Activated naive CD4-positive, alpha-beta T cell treated with Interleukin-2 at 50 U/mL for 16 hours (primary cell): ENCODE measurements at places on chromosomes 12 and 14.
A peak's percentile ranks its signal among the peaks of the same experiment; 100 is the strongest.

DNA sequence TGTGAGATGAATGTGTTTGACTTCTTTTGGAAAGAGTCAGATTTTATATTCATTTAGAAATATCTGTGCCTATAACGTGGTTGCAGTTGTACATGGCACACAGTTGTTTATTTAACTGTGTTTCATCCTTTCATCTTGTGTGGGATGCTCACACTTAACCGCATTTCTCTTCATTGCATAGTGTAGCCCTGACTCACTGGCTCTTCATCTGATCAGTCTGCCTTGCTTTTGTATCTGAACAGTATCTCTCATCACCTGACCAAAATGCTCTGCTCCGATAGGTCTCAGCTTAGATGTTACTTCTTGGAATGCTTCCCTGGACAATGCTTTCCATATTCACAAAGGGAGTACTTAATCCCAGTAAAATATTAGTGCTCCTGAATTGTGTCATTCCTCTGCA lies 83.4 kb downstream of the PDE3A start:
- DNase-seq, result no peak

DNA sequence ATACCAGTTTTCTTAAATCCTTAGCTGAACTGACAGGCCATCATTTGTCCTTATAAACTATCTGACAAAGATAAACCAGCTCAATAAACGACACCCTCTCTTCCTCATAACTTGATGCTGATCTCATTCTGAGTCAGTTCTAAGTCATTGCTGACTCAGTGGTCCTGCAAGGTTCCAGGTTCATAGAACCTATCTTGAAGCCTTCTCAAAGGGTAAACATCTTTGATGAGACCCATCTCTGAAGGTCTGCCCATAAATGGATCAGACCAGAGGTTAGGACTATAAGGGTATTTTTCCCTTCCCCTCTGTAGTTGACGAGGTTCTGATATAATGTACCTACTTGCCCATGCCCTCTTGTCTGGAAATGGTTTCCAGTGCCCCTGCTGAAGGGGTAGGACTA lies 11.9 kb downstream of the NAA25 start:
- no peak for DNase-seq

DNA sequence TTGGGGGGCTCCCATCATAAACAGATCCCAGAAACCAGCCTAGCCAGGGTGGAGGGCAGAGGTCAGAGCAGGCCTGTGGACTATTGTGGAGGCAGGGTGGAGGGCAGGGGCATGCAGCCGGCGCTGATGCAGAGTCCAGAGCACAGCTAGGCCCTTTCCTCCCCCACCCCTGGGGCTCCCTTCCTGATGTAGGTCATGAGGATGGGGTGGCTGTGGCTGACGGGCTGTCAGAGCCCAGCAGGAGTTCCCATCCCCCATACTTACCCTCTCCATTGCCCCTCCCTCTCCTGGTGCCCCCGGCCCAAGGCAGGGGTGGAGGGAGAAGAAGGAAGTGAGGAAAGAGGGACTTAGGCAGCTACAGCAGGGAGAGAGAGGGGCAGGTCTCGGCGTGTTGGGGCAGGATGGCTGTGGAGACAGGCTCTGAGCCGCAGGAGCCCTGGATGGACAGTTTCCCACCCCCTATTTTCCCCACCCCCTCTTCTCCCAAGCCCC lies 5.7 kb upstream of the ZNF385A start:
- no peak for DNase-seq

- no peak for DNase-seq
These were observed 48.4 kb downstream of the RIN3 start for GRCh38 chr14:92561906-92562479.

- DNase-seq, result peak; percentile 13
These were observed 91.9 kb downstream of the TMEM30B start for GRCh38 chr14:61188978-61189808.

DNA sequence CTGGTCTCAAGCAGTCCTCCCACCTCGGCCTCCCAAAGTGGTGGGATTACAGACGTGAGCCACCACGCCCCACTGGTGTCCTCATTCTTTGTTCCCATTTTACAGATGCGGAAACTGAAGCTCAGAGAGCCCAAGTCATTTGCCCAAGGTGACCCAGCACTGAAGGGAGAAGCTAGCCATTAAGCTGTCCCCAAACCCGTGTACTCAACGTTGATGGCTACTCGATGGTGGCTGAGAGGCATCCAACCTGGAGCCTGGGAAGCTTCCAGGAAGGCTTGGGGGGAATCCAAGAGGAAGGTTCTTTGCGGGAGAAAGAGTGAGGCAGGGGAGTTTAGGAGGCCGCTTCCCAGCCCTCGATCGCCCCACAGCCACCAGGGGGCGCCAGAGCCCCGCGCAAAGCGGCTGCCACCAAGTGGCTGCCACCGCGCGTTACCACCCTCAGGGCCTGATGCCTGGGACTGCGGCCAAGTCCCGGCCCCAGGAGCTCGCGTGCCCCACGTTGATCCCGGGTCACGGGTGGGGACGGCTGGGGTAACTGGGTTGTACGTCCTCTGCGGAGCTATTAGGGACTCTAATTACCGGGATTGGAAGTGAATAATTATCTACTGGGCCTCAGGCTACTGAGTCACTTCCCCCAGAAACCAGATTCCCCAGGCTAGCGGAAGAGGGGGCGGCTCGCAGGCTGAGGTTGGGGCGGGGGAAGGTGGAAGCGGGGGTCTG lies 8.8 kb upstream of the SH2B3 start:
- peak; percentile 88 for DNase-seq

DNA sequence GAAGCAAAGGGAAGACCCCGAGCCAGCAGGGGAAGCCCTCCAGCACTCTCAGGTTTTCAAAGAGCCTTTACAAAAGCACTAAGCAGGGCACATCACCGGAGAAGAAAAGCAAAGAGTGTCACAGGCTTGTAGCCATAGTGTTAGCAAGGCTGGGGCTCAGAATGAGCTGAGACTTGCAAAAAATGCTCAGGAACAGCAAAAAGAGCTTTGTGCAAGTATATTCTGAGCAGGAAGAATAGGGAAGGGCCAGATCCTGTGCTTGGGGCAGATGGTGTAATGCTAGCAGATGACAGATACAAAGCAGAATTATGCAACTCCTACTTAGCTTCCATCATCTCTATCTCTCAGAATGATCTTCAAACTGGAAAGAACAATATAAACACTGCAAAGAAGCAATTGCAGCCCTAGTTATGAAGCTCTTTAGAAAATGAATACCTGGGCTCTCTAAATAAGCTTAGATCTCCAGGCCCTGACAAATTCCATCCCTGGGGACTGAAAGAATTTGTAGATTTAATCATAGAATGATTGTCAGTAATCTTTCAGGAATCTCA lies 23.7 kb upstream of the PARP11 start:
- no peak for DNase-seq

- DNase-seq, result no peak
These were observed 232.0 kb downstream of the PPM1H start for GRCh38 chr12:62703011-62703380.

DNA sequence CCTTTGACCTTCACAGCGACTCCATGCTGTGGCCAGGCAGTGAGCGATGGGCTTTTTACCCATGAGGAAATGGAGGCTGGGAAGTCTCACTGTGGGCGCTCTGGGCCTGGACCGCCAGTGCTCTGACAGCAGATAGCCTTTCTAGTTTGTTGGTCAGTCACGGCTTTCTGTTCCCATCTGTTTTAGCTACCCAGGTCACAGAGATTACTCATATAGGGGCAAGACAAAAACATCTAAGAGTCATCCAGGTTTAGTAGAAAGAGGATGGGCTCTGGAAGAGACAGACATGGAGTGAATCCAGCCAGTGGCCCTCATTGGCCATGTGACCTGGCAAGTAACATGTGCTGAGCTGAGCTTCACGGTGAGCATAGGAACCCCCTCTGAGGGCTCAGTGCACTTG lies 68.6 kb downstream of the MARK3 start:
- DNase-seq, result no peak

DNA sequence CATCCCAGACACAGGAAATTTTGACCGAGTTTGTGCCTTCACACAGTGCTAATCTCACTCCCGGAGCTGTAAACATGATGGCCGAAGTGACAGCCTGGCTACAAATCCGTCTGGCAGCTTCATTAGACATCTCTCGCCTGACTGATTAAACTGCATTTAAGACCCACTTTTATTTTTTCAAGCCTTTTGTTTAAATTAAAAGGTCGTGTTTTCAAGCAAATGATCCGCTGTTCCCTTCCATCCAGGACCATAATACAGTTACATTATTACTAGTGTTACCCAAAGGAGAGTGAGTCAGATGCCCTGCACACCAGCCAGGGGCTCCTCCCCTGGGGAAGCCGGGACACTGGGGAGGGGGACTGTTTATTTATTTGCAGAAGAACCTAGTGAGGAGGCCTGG lies 200.2 kb downstream of the EXOC5 start:
- no peak for DNase-seq

DNA sequence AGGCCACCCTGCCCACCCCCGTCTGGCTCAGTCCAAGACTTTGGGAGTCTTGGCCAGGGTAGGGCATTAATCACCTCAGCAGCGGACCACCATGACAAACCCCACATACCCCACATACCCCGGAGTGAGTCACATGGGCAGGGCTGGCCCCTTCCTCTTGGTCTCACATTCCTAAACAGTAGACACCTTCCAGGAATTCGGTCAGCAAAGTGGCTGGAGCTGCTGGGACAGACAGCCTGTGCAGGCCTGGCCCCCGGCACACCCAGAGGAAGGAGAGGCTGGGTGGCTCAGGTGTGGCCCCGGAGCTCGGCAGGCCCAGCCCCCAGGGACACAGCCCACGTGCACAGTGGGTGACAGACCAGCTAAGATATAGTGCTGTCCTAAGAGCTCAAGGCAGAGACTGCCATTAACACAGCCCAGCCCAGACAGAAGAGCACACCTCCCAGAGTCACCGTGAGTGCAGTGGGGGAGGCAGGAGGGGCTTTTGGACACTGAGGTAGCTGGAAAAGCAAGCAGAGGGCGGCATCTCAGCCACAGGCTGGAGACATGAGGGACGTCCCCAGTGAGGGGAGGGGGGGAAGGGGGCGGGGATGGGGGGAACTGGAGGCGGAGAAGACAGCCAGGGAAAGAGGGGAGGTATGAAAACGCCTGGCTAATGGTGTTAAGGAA lies 24.0 kb downstream of the CCDC85C start:
- no peak for DNase-seq

DNA sequence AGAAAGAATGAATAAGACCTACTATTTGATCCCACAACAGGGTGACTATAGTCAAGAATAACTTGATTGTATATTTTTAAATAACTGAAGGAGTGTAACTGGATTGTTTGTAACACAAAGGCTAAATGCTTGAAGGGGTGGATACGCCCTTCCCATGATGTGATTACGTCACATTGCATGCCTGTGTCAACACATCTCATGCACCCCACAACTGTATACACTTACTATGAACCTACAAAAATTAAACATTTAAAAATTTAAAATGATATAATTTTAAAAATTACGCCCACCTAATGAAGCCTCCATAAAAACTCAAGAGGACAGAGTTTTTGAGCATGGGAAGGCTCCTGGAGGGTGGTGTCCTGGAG lies 94.5 kb downstream of the SCARB1 start:
- no peak for DNase-seq

GRCh38 chr14:97025722-97026121 lies 228.5 kb downstream of the VRK1 start:
- no peak for DNase-seq

GRCh38 chr12:69415471-69416275 lies 54.5 kb upstream of the FRS2 start:
- no peak for DNase-seq

GRCh38 chr12:94079566-94080340 lies 68.6 kb upstream of the PLXNC1 start:
- no peak for DNase-seq

GRCh38 chr12:20436316-20436715 lies 68.0 kb downstream of the PDE3A start:
- DNase-seq, result no peak

- no peak for DNase-seq
These were observed 128.7 kb downstream of the CNTN1 start for GRCh38 chr12:40820794-40821484.

GRCh38 chr14:24299255-24300191 lies at the start of the genes DHRS1 and NOP9:
Gene DHRS1, minus strand, starts transcription at chr14:24299780. Its CDS starts 674 bp downstream, at chr14:24299106.
Gene NOP9, plus strand, starts transcription at chr14:24299850. Its CDS starts 105 bp downstream, at chr14:24299955.
- DNase-seq, result peak; percentile 92

GRCh38 chr14:76968621-76969063 lies 59.9 kb downstream of the IRF2BPL start:
- no peak for DNase-seq

DNA sequence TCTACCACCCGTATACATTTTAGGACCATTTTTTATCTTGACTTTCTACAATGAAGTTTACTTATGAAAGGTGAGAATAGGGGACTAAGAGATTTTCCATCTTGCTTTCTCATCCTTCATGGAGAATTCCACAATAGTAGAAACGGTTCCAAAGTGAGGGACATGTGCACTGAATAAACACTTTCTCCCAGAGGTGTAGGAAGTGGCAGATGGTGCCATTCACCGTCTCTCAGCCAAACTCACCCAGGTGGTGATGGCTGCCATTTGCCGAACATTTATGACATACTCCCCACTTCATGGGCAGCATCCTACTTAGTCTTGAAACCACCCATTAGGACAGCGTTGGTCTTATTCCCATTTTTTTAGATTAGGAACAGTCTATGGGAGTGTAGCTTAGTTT lies 540.5 kb downstream of the DIO2 start:
- DNase-seq, result no peak

- DNase-seq, result no peak
These were observed 846 bp upstream of the MTHFD1 start for GRCh38 chr14:64387232-64387781.

GRCh38 chr12:75760573-75761294 lies 249.3 kb upstream of the KRR1 start:
- no peak for DNase-seq

DNA sequence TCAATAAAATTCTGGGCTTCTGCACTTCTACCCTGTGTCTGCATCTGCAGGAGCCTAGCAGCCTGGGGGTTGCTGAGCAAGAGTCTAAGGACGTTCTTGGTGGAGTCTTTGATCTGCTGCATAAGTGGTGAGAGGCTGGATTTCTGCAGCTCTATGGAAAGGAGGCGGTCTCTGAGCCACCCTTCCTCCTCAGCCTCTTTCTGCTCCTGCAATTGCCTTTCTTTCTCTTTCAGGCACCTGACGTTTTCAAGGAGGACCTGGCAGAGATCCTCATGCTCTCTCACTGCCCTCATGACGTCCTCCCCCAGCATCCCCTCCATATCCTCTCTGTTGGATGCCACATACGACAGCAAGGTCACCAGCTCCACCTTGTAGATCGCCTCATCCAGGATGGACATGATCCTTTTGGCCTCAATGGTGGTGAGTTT lies 13.6 kb upstream of the TPCN1 start:
- no peak for DNase-seq

- no peak for DNase-seq
These were observed 447.4 kb downstream of the MED13L start for GRCh38 chr12:115830070-115830469.

DNA sequence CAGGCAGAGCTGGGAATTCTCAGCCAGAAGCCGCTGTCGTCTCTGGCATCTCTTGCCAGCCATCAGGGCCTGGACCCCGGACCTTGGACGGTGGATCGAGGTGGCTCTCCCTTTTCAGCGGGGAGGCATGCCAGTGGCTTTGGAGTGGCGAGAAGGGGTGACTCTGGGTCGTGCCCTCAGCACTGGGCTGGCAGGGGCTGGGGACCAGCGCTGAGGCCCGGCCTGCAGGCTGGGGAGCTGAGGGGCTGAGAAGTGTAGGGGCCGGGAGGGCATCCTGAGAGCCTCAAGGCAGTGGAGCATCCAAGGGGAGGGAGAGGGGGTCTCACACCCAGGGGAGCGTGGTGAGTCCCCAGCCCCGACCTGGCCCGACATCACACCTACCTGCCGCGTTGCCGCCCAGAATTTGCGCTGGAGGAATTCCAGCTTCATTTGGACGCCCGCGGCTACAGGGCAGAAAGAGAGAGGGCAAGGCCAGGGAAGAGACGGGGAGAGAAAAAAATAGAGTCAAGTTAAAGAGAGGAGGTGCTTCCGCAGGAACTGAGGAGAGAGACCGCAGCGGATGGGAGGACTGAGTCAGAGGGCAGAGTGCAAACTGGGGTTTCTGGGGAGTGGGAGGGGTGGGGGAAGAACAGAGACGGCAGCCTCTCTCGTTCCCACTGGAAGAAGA lies 9.0 kb upstream of the LRTM2 start:
- DNase-seq, result peak; percentile 67
